ENCODE measurements at places on chromosomes 5 and 9.

DNA sequence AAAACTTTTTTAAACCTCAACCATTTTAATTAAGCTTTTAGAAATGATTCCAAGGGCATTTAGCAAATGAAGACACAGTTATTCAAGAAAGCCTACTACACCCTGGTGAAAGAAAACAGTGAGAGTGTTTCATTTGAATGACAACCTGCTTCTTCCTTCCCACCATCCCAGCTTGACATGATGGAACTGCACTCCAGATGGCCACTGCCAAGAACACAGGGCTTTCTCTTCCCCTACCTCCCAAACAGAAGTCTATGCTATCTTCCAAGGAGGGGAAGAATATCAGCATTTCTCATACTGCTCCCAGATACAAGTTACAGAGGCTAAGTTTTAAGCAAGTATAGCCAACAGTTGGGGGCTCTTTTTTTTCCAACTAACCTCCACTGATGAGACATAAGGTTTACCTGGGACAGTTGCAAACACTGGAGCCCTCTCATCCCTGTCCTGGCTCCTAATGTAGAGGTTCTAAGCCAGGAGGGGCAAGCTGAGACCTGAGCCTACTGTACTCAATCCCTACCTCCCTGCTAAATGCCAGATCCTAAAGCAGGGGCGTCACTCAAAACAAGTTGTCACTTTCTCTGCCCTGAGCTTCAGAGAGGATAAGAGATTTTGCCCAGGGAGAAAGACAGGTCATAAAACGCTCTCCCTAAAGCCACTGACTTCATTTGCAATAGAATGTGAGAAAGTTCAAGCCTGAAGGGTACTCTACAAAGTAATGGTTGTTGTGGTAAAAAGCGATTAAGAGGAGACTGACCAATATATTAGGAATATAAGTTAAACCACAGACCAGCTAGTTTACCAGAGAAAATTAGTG, 88.5 kb upstream of the SLC27A6 start:
- no peak for DNase-seq

DNA sequence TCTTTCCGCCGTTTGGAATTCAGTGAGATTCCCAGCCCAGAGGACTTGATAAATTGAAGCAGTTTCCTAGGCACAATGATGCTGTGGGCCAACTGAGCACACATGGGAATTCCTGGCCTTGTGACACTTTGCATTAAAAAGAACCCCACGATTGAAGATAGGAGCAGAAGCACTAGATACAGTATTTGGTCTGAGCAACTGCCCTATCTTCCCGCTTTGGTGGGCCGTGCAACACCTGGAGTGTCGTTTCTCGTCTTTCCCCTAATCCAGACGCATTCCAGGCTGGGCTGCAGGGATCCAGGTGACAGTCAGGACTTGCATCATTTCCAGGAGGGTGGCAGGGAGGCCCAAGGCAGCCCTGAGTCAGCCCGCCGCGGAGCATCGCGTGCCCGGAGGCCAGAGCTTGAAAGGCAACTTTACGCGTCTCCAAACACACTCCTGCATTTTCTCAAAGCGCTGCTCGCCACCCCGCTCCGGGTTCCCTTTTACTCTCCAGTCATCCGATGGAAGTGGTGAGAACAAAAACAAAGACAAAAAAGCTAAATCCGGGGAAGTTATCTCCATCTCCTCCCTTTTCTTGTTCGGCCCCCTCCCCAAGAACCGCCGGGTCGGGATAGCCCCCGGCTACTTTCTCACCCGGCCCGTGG, 753 bp upstream of the STC2 start:
- DNase-seq: peak; percentile 31

DNA sequence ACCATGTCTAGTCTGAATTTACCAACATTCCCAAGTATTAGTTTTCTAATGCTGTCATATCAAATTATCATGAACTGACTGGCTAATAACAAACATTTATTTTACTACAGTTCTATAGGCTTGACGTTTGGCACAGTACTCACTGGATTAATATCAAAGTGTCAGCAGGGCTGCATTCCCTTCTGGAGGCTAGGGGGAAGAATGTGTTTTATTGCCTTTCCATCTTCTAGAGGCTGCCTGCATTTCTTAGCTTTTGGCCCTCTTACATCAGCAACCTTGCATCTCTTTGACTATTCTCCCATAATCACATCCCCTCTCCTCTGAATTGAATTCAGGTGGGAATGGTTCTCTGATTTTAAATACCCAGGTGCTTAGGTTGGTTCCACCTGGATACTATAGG, 84.7 kb downstream of the EDIL3 start:
- no peak for DNase-seq

DNA sequence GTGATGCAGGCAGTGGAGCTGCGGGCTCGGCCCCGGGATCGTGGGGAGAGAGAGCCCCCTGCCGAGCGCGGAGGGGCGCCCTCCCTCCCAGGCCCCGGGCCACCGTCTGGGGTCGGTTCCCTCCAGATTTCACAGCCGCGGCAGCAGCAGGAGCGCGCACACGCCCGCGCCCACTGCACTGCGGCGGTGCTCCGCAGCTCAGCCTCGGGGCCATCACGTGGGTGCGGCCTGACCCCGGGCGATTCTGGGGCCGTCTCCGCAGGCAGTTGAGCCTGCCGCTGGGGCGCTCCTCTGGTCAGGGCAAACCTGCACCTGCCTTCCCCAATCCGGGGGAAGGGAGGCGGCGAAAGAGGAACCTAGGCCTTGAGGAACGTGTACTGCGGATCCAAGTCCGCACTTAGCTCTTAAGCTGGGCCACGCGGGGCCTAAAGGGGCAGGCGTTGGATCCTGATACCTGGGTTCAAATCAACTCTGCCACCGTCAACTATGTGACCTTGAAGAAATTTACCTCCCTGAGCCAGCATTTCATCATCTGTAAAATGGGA, 9.4 kb upstream of the DELE1 start:
- peak; percentile 66 for DNase-seq

DNA sequence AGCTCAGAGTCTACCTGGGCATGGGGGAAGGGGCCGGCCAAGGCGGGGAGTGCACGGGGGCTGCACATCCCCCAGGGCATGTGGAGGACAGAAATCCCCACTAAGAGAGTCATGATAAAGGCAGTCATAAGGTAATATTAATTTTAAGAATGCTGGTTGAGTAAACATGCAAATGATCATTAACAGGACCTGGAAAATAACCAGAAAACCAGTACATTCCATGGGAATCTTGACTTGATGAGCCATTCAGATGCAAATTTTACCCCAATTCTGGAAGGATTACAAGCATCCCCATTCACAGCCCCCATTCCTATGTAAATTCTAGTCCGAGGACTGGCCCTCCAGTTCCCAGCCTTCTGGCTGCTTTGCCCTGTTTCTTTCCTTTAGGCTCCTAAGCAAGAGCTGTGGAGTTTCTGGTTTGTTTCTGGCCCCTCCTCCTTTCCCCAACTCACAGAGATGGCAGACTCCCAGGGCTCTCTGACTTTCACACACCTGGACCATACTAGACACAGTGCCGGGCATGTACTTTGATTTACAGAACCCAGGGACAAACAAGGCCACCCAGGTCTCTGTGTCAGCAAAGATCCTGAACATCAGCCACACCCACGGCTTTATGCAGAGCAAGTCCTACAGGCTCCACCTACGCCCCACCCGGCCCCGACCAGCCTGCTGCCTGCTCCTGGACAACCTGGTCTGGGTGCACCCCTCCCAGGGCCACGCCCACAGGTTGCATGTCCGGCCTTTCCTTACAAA, 62.7 kb downstream of the SEMA4D start:
- peak; percentile 85 for DNase-seq

DNA sequence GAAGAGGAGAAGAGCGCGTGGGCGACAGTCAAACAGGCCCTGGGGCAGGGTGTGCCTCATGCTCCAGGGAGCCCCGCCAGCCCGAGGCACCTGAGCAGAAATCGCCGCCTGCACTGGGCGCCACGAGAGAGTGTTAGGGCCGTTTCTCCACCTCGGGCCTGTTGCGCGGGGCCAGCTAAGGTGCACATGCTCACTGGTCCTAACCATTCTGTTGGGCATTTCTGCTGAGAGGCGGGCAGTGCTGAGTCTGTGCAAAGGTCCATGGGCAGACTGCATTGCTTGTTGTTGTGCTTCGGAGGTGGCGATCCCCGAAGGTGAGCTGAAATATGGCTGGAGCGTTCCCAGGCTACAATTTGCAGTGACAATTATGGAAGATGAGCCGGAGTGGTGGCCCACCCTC, 367.8 kb upstream of the SPATA31A5 start:
- no peak for DNase-seq

GRCh38 chr5:175520321-175520720, 42.0 kb downstream of the SFXN1 start:
- DNase-seq: no peak

DNA sequence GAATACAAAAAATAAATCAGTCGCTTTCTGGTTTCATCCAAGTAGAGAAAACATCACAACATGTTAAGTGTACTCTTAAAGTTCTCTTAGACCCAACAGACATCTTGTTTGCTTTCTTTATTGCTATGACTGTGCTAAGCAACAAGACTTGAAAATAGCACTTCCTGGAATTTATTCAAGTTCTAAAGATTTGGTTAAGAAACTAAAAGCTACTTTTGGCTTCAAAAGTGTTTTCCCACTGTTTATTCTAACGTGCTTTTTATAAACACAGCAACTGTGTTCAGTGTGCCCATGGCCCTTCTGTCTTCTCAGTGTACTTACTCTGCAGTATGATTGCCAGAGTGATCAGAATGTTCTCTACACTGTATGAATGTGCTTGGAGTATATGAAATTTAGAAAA, 109.8 kb downstream of the GIN1 start:
- DNase-seq: peak; percentile 7

- no peak for DNase-seq
These were observed 33.7 kb downstream of the NDUFS6 start for GRCh38 chr5:1834721-1835429.

DNA sequence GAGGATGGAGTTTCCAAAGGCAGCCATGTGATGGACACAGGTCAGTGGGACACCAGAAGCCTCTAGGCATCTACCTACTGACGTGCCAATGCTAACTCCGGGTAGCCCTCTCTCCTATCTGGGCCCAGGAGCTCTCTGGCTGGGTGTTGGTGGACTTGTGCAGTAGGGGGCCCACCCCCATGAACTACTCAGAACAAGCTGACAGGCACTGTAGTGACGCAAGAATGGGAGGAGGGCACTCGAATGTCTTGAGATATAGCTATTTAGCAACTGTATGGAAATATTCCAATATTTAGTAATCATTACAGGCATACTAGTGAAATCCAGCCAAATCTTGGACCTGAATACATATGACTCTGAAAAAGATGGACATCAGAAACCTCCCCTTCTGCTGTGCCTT, 5.7 kb upstream of the DOCK2 start:
- DNase-seq: no peak

DNA sequence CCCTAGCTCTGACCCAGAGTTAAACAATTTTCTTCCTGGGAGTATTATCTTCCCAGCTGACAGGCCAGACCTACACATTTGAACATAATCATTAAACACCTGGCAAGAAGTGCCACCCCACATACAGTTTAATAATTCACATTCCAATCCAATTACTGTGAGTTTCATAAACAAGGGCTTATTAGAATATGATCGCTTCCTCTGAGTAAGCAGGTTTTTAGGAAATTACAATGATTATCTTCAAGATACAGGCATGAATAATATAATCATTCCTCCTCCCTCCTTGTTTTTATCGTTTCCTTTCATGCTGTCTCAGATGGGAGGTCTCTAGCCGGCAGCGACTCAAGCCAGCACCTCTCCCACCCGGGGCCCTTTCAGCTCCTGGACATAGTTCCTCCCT, 15.8 kb upstream of the KIF4B start:
- no peak for DNase-seq

- no peak for DNase-seq
These were observed 3.6 kb downstream of the FBXO38 start for GRCh38 chr5:148387325-148387724.

DNA sequence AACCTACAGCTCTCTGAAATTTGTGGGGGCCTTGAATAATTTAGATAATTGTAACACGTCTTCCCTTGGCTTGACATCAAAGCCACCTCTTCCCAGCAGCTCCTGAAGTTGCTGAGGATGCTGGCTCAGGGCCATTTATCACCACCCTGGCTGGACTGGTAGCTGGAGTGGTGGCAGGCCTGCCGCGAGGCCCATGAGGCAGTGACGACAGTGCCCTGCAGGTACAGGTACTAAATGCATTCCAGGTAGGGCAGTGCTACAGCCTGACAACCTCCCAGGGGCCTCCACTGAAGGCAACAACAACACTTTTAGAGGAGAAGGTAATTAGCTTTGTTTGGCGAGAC, 270.2 kb upstream of the KLF4 start:
- no peak for DNase-seq

GRCh38 chr5:57185313-57185712, 11.5 kb downstream of the GPBP1 start:
- no peak for DNase-seq

DNA sequence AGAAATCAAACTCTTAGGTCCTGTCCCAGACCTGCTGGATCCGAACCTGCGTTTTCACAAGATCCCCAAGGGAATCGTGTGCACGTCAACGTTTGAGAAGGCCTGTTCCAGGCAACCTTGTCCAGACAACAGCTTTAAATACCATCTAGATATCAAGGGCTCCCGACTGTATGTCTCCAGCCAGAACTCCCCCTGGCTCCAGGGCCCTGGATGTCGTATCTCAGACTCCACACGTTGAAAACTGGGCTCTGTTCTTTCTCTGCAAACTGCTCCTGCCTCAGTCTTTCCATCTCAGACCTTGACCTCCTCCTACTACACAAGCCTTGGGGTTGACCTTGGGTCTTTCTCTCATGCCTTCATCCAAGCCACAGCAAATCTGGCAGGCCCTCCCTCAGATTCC, 5.8 kb upstream of the ENG start:
- no peak for DNase-seq

DNA sequence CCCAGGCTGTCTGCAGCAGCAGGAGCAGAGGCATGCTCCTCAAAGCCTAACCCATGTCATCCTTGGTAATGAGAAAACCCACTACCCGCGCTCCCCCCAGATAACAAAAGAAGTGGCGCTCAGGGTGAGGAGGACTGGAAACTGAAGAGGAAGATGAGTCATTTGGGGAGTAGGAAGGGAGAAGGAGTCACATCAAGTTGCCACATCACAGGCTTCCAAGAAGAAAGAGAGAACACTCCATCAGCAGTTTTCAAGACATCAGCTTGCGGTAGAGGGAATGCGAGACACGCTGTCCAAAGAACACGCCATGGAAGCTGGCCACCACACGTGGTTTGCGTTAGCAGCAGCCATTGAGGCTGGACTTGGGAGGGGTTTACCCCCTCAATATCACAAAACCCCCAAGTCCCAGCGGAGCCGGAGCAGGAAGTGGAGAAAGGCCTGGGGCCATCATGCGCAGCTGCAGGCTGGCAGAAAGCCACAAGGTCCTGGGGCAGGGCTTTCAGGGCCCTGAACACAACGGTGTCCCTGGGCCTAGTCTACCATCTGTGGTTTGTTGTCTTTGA, 41.5 kb downstream of the SH3PXD2B start:
- DNase-seq: no peak

DNA sequence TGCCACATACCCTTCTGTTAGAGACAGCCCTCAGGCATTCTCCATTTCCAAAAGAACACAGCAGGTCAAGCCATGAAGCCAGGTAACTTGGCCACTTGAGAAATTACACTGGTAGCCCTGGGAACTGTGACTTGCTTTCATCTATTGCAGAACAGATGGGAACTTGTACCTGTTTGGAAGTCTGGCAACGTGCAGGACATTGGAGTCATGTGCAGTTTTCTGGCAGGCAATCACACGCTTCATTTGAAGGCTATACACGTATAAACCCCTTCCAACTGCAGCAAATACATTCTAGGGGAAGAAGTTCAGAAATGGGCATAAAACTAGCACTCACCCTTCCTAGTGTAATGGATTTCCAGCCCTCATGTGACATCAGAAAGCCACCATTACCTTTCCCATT, 54.0 kb downstream of the WDR41 start:
- no peak for DNase-seq
